Activated CD4-positive, alpha-beta T cell treated with anti-CD3 and anti-CD28 coated beads for 4 hours (primary cell): ENCODE measurements at places on chromosomes 16 and 17.
A peak's percentile ranks its signal among the peaks of the same experiment; 100 is the strongest.

DNA sequence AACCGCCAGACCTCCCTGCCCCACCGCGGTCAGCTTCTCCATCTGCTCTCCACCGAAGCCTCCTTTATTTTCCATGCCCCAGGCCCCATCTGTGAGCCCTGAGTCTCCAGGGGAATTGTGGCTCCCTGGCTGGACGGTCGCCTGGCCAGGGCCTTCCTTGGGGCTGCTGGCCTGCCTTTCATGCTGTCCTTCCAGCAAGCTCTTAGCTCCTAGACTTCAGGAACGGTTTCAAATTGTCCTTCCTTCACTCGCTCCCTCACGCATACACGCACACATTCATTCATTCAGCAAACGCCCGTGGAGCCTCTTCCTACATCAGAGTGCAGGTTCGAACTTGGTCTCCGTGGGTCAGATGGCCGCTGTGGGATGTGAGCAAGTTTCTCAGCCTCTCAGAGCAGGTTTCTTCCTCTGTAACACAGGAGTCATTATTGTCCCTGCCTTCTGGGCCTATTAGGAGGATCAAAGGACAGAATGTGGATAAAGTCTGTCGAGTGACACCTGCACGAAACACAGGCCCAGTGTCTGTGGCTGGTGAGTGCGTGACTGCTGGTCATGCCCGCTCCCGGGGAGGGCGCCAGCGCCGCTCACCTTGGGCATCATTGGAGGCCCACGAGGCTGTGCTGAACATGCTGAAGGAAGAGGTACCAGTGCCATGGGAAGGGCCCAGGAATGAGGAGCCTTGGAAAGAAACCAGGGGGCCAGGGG lies 18.7 kb upstream of the GSE1 start:
- no peak for DNase-seq

- DNase-seq, result no peak
These were observed 16.1 kb upstream of the ZNF469 start for GRCh38 chr16:88366704-88367047.

DNA sequence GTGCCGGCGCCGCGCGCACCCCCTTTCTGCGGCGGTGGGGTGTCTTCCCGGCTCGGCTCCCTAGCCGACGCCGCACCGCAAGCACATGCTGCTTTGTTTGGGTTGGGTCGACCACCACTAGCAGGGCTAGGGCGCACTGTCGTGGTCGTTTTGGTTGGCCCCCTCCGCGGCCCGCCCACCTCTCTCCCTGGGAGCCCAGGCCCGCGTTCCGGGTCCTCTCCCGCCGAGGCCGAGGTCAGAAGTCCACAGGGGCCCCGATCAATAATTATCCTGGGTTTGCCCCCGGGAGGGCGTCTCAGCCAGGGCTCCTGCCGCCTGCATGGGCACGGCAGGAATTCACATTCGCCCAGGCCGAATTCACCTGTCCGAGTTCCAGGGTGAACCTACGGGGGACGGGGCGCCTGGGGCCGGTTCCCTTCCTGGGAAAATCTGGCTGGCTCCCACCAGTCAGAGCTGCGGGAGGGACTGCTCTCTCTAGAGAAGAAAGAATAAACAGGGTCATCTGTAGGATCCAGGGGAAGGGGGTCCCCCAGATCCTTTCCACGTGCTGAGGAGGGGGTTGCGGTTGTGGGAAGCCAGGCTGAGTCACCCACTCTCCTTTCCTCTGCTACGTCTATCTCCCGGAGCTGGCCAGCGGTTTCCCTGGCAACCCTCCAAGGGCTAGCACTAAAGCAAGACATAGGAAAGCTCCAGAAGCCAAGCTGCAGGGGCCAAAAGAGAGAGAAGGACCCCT lies 584 bp upstream of the STAT5B start:
- DNase-seq, result peak; percentile 41

DNA sequence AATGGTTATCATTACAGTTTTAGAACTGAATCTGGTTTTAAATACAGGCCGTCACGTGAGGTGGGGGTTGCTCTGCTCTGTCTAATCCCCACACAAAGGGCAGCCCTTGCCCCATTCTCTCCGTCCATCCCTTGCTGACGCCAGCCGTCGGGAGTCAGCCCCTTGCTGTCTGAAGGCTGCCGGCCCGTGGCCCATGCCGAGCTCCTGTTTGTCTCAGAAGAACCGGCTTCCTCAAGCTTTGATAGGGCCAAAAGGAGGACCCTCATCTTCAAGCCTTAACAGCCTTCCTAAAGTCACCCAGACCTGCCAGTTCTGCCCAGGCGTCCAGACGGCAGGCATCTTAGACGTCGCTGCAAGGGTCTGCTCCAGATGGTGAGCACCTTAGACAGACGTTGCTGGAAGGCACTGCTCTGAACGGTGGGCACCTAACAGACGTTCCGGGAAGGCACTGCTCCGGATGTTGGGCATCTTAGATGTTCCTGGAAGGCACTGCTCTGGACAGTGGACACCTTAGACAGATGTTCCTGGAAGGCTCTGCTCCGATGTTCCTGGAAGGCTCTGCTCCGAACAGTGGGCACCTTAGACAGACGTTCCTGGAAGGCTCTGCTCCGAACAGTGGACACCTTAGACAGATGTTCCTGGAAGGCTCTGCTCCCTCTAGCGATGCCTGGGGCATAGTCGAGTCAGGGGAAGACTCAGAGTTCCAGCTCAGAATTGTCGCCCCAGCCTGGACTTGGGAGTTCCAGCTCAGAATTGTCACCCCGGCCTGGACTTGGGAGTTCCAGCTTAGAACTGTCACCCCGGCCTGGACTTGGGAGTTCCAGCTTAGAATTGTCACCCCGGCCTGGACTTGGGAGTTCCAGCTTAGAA lies 35.1 kb upstream of the CHMP6 start:
- no peak for DNase-seq

- DNase-seq, result no peak
These were observed 110.7 kb upstream of the DHX40 start for GRCh38 chr17:59454633-59455105.

GRCh38 chr17:78381601-78382232 lies 3.3 kb downstream of the PGS1 start:
- DNase-seq, result peak; percentile 60

DNA sequence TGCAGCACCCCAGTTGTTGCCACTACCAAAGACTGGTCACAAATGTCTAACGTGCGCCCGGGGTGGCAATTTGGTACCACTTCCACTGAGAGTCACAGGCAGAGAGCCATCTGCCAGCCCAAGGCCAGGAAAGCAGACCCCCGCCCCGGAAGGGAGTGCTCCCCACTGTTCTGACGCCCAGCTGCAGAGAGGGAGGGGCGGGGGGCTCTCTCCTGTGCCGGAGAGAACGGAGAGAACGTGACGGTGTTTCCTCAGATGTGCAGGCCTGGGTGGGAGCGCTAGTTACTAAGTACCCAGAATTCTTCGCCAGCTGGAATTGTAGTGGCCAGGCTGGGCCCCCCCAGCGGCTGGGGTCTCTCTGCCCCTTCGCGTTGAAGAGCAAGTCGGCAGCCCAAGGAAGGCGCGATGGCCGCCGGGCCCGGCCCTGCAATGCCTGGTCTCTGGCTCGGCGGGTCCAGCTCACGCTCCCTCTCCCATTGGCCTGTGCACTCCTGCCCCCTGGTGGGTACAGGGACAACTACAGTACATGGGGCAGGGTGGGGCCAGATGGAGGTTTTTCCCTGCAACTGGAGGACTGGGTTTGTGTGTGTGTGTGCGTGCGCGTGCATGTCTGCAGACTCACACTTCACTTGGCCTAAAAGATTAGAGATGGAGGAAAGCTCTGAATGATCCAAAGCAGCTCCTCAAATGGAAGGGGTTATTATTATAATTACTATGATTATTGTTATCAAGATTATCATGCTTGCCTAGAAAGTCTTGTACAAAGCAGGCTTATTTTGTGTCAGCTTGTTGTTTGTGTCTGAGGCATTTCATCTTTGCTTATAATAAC lies 107.1 kb downstream of the AMFR start:
- peak; percentile 79 for DNase-seq

GRCh38 chr16:11409398-11409797 lies 64.1 kb downstream of the RMI2 start:
- DNase-seq, result no peak

GRCh38 chr16:58421059-58421458 lies 28.8 kb downstream of the GINS3 start:
- no peak for DNase-seq

DNA sequence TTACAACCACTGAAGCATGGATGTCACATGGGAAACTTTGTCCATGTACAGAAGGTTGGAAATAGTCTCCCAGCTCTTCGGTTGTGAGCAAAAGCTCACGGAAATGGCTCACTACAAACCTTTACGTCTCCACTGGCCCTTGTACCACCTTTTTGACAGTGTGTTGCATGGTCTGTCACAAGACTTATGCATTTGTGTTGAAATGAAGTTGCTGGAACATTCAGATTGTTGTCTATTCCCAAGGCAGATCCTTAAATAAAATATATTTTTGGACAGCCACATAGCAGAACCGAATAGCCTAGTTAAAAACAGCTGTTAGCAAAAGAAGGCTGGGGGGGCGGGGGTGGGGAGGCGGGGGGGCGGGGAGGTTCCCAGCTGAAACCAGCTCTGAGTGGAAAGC lies 39.2 kb downstream of the KNOP1 start:
- no peak for DNase-seq

- no peak for DNase-seq
These were observed 73.2 kb downstream of the RBFOX3 start for GRCh38 chr17:79537686-79538085.

DNA sequence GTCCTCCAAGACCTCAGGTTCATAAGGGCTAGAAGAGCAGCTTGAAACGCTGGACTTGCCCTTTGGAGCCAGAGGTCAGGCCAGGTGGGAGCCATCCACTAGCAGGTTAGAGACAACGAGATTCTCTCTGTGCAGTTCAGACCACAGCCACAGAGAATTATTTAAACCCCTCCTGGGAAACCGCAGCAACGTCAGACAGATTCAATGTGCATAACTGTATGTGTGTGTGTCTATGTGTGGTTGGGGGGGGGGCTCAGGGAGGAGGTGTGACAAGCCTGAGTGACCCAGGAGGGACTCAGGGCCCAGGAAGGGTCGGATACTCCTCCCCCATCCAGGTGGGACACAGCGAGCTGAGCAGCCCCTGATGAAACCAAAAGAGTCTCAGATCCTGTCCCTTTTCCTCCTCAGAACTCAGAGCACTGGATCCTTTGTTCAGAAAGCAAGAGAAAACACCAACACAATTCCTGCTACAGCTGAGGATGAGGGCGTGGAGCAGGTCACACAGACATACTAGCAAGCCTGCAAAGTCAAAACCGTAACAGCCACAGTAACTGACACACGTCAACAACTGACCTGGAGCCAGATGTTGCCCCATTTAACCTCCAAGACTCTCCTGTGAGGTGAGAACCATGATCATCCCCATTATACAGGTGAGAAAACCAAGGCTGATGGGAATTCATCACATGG lies 66.8 kb downstream of the XYLT1 start:
- DNase-seq, result no peak

- DNase-seq, result no peak
These were observed 82.8 kb downstream of the MYH13 start for GRCh38 chr17:10290041-10290440.

DNA sequence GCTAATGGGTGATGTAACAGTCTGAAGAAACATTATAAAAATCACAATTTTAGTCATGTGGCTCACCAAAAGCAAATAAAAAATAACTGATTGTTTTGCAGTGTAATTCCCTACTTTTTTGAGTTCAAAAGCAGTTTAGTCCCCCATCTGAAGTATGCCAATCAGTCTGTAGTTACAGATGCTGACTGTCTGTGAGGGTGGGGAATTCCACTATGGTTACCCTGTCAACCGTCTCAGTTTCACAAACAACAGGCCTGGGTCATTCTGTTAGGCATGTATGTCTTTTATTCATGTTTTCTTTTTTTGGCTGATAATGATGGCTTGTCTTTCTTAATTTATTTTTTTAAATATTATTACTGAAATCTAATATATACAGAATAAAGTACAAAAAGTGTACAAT lies 69.3 kb downstream of the STXBP4 start:
- DNase-seq, result no peak

- DNase-seq, result no peak
These were observed 94.2 kb downstream of the KATNIP start for GRCh38 chr16:27644165-27644564.

DNA sequence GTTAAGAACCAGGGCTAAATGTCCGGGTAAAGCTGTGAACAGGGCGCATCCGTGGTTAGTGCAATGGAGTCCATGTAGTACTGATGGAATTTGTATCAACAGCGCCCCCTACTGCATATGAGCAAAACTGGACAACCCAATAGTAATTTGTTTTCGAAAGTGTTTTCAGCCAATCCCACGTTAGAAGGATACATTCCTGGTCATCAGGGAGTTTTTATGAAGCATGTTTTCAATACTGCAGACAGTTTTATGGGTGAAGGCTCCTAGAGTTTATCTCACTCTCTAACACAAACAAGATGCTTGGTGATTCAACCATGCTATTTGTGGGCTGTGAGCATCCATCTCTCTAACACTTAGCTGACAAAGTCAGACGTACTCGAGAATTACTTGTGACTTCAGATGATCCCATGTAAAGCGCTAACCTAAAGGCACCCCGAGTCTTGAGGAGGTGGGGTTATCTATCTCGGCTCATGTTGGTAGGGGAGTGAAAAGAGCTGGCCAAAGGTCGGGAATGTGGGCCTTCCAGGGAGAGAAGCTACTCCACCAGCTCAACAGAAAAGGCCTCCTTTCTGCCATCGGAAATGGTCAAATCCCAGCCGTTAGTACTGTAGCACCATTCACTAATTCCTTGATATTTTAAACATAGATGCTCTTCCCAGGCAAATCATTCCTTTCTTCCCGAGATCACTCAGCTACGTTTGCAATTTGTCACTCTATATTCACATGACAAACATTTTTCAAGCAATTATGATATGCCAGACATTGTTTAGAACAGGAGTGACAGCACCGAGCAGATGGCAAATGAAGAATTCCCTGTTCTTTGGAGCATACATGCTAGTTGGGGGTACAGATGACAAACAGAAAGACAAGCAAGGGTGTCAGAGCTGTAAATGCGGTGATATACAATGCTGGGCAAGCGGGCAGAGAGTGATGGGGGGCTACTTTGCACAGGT lies 46.9 kb upstream of the HNF1B start:
- peak; percentile 21 for DNase-seq
